Caco-2 (cell line): ENCODE measurements at places on chromosomes 12 and 14.

GRCh38 chr14:98955036-98955740, 316.8 kb downstream of the BCL11B start:
- H3K27me3 ChIP-seq, result no peaks in the 10 kb centered on the region
- no peaks in the 10 kb centered on the region for H3K4me1 ChIP-seq
- H3K36me3 ChIP-seq, result no peaks in the 10 kb centered on the region
- no peak overlapping the region for H3K4me3 ChIP-seq
- H3K27ac ChIP-seq, result no peak overlapping the region
- no peak for DNase-seq

DNA sequence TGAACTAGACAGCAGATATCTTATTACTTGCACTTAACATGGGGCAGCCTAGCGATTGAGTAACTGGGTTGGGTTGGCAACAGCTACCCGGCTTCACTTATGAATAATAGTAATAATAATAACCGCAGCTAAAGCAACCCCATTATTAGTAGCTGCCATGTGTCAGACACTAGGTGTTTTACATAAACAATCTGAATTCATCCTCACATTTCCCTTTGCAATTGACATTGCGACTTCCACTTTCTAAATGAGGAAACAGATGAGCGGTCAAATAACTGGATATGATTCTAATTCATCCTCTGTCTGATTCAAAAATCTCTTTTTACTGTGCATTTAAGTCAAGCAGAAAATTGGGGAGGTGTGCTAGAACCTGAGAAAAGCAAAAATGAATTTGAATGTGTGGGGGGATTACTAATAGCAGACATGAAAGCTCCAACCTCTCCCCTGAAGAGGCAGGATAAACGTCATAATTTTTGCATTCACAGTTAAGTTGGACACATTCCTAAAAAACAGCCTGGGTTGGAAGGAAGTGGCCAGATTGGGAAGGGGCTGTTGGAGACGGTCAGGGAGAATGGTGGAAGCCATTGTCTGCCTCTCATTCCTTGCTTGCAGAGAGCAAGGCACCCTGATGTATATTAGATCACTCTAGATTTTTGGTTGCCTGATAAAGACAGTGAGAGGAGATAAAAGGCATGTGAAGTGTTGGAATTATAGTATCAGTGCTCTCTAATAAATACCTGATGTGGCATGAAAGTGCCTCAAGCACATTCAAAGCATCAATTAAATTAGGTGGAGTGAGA, 13.1 kb downstream of the EMP1 start:
- no peak overlapping the region for H3K27ac ChIP-seq
- no peak for DNase-seq
- no peak overlapping the region for H3K4me3 ChIP-seq

- H3K27ac ChIP-seq, result no peak overlapping the region
- DNase-seq, result no peak
- no peaks in the 10 kb centered on the region for H3K4me1 ChIP-seq
Measured at GRCh38 chr12:76047742-76048141, 16.2 kb upstream of the PHLDA1 start.

GRCh38 chr12:116365606-116366455, 88.3 kb upstream of the MED13L start:
- H3K36me3 ChIP-seq, result no peaks in the 10 kb centered on the region
- H3K27ac ChIP-seq, result peak overlapping the region; percentile 12
- H3K4me3 ChIP-seq, result no peak overlapping the region
- H3K4me1 ChIP-seq, result peaks cover 58% of the 10 kb centered on the region
